HCT116 (cell line): ENCODE measurements at places on chromosomes 2 and 18.

- no peak for DNase-seq
Measured at GRCh38 chr2:184206045-184206444, 392.3 kb upstream of the ZNF804A start.

DNA sequence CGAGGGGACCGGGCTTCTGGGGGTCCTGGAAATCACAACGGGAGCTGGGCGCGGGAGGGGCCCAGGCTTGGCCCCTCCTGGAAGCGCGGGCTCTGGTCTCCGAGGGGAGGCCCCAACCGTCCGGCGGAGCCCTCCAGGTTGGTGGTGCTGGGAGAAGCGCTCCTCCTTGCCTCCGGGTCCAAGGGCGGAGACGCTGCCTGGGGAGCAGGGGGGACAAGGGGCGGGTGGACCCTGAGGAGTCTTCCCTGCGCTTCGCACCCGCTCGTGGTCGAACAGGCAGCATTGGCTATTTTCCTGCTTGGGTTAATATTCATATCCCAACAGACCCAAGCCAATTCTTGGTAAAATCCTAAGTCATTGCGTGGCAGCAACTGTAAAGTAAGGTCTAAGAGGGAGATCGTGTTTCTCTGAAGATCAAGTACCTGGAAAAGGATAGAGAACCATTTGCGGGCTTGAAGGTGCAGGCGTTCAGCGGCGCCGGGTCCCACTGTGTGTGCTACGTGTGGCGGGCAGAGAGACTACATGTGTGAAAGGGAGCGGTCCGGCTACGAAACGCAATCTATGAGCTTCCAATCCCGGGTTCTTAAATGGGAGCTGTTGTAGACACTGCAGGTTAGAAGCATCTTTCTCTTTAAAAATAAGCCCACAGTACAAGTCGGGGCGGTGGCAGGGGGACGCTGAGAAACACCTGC lies 805 bp downstream of the CIDEA start:
- DNase-seq: no peak

DNA sequence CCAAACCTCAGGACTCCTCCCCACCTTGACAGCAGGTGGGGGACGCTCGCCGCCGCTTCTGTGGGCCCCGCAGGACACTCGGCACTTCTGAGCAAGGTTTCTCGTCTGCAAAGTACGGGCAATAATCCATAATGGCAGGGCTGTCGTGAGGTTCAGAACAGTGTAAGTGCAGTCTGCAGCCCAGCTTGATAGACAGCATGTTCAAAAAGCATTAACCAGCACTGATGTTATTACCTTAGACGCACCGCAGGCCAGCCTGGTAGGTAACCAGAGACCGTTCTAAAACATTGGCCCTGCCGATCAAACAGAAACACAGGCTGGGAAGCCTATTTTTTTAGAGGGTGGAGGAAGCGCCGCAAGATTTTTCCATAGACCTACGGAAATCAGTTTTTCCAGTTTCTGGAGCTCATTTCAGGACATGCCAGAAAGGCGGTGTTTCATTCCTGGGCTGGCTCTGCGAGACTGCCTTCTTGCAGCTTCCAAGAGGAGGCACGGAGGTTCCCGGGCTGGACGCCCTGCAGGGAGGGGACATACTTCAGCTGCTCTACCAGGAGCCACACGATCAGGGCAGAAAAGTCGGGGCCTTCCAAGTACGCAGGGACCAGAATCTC lies 148.7 kb downstream of the TPO start:
- no peak for DNase-seq

GRCh38 chr2:32061430-32061829 lies 1.9 kb upstream of the SPAST start:
- DNase-seq: no peak

DNA sequence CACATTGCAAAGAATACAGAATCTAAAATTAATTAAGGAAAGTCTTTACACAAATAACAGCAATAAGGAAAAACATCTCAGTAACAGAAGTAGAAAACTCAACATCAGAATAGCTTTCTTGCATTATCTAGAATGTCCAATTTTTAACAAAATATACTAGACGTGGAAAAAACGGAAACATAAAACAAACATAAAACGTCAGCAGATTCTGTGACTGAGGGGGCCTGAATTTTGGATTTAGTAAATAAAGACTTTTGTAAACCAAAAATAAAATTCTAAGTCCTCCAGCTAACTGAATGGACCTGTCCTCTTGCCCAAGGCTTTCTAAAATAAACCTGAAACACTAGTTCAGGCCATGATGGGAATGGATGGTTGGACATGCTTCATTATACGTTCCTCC lies 773.5 kb upstream of the LRRTM1 start:
- no peak for DNase-seq

GRCh38 chr2:102453501-102453900 lies 19.5 kb upstream of the SLC9A4 start:
- no peak for DNase-seq

- no peak for DNase-seq
Measured at GRCh38 chr2:134771313-134771801, 52.6 kb upstream of the TMEM163 start.

DNA sequence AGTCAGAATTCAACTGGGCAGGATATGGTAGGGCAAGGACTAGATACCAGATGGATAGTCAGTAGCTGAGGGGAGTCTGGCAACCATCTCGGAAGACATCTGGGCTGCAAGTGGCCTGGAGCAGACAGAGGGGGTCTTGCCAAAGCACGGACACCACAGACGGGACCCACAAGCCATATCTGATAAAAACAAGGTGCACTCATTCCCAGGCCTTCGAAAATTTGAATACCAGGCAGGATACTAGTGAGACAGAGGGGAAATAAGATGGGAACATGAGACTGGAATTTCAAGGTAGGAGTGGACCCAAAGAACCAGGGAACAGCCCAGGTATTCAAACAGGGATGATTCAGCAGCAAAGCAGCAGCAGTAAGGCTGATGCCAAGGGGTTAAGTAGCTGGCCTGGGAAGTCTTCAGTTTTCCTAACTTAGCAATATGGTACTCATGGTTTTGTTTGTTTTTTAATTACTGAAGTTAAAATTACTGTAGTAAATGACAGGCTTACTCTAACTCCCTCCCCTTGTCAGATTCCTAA lies 144.9 kb upstream of the NCKAP5 start:
- no peak for DNase-seq

GRCh38 chr2:206798000-206798399 lies 32.6 kb downstream of the FASTKD2 start:
- DNase-seq: no peak

DNA sequence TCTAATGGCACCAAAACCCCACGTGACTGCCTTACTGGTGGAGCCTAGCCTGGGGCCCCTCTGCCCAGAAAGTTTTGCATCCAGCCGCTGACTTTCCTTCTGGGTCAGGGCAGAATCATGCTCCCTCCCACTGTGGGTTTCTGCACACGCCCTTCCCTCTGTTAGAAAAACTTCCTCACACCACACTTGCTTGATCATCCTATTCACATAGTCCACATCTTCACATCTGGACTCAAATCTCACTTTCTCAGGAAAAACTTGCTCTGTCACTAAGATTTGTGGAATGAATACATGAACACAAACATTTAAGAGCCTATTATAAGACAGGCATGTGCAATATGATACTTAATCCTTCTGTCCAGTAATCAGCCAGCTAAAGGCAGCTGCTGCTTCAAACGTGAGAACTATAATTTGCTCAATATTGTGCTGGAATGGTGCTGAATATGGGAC lies 274.7 kb downstream of the RND3 start:
- DNase-seq: no peak

DNA sequence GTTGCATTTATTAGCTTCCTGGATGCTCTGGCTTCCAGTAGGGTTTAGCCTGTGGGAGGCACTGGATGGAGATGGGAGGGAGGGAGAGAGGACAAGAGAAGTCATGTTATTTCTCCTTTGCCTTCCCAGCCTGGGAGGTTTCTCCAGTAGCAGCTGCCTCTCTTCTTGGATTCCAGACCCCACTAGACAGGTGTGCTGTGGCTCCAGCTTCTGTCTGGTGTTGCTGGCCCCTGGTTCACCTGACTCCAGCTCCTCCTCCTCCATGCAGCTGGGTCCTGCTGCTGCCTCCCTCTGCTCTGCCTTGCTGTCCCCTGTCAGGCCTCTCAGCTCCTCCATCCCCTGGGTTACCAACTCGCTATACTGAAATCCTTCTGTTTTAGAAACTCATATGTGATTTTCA lies 188.9 kb upstream of the TNP1 start:
- DNase-seq: no peak

GRCh38 chr2:120709608-120710041 lies 26.0 kb upstream of the GLI2 start:
- DNase-seq: no peak

DNA sequence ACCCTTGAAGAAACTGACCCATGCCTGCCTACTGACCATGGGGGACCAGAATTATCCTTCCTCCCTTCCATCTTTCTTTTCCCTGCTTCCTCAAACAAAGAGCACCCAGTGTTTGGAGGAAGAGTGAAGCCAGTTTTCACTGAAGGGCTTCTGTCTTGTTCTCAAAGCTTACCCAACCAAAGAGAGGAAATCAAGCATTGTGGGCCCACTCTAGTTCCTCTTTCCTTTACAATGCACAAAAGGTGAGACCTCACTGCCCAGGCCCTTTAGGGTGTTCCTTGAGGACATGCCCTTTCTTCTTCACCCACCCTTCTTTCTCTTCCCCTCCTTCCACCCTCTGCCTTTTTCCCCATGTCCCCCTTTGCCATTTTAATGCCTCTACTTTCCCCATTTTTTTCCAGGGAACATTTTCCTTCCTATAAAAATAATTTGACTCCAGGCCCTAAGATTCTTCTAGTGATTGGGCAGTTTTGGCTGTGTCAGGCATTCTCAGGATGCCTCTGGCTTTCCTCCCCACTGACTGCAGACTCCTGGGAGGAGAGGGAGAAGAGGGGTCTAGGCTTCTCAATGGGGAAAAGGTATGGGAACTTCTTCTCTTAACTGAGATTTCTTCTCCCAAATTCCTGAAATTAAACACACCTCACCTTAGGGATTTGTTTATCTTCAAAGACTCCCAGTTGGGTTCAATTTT lies 126.6 kb upstream of the RMDN2 start:
- no peak for DNase-seq

DNA sequence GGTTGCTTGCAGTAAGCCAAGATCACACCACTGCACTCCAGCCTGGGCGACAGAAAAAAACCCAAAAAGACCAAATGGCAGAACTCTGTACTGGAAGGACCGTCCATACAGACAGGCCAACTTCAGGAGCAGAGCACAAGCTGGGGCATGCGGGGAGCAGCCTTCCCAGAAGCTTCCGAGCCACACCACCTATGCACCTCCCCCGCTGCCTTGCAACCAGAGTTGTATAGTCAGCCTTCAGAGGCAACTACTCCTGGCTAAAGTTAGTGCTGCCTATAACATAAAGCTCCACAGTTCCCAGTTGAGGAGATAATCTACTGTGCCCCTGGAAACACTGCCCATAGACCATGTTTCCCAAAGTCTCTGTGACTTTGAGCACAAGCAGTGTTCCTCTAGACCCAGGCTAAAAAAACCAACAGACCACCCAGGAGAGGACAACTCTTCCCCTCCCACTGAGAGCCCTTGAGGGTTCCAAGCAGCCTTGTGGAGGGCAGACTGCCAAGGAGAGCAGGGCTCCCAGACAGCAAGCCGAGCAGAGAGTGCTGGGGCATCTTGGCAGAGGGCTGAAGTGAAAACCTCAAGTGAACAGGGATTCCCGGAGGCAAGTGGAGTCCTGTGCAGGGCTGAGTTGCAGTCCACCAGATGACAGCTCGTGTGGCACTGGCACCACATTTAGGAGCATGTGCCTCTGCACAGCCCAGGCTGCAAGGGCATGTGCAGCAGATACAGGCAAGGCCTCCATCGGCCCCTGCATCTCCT lies 6.8 kb downstream of the SFT2D3 start:
- DNase-seq: no peak

DNA sequence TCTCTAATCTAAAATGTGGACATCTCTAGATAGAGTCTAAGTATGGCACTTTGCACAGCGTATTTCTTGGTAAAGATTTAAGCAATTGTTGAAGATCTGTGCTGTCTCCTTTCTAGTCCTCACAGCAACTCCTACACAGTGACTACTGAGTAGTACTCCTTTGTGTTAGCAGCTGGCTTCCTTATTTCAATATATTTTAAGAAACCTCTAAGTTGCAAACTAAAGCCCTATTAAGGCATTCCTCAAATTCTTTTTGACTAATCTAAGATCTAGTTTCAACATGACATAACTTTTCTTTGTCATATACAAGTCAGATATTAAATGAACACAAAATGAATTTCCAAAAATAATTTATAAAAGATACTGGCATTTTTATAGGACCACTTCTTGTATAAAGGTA lies 121.8 kb upstream of the DNAJC10 start:
- DNase-seq: no peak

- no peak for DNase-seq
Measured at GRCh38 chr2:27158468-27158867, 9.7 kb downstream of the TCF23 start.

DNA sequence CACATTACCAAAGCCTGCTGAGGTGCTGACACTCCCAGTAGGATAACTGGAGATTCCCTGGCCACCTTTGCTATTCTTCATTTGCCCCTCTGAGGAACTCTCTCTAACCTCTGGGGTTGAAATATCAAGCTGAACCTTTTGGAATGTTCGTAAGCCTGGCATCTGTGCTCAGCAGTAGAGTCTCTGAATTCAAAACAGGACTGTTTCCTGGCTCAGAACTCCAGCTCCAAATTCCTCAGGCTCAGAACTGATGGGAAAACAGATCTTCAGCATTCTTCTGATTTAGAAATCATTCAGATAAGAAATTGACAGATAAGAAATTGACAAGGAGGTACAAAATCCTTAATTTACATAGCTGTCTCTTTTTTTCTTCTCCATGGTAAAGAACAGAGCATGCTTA lies 22.2 kb upstream of the POU3F3 start:
- DNase-seq: no peak

DNA sequence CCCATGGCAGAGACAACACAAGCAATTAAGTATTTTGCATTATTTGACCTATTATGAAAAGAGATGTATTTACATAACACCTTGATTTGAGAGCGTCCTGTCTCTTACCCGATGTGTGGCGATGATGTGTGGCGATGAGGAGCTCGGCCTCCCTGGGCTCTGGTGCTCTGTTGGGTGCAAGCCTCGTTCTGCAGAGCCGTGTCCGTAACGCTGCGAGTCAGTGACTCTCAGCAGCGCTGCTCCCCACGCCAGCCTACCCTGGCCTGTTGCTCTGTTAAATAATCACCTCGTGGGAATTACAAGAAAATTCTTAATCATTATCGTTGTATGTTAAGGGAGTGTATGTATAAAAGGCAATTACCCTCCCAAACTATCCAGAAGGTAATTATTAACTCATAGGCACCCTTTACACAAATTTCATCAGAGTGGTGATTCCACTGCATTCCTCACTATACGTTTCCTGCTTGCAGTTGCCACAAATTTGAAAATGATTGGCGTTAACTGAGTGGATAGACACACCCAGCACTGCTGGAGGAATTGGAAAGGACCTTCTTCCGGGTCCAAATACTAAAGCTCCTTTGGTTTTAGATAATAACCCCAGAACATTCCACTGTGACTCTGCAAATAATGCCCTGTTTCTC lies 52.0 kb upstream of the NFATC1 start:
- no peak for DNase-seq

GRCh38 chr2:69022548-69022947 lies 9.6 kb downstream of the ANTXR1 start:
- no peak for DNase-seq

DNA sequence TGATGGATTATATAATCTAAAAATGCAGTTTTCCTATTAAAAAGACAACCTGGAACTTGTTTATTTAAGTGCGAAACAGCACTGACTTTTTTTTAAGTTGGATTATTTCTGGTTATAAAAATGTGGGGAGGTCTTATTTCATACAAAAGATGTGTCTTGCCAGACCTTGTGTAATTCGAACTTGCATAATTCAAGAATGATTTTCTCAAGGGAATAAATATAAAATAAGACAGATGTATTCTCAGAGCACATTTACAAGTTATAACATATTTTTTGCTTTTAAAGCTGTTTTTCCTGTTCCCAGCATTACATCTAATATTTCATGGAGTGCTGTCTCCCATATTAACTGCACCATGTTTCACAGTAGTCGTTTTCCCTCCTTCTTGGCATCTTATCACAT lies 263.1 kb downstream of the CDH20 start:
- DNase-seq: no peak
